ENCODE measurements at places on chromosomes 6 and 20. TPM values are rescaled to one million over a fixed set of nuclear protein-coding genes. Genes with fewer than 3 reads are reported as not detected.

GRCh38 chr6:82921258-82921657 is 144.4 kb downstream of the UBE3D start:
- no peak for DNase-seq
- no peaks in the 10 kb centered on the region for H3K36me3 ChIP-seq
- H3K4me1 ChIP-seq = no peaks in the 10 kb centered on the region

- no peaks in the 10 kb centered on the region for H3K27me3 ChIP-seq
- H3K4me1 ChIP-seq = no peaks in the 10 kb centered on the region
- no peak overlapping the region for H3K4me3 ChIP-seq
- no peak for DNase-seq
- no peak overlapping the region for H3K27ac ChIP-seq
Observed at GRCh38 chr6:3764516-3765335, 13.2 kb upstream of the PXDC1 start.

GRCh38 chr20:61900011-61900944 is 165.4 kb downstream of the TAF4 start:
- peaks cover 45% of the 10 kb centered on the region for H3K27me3 ChIP-seq
- H3K4me3 ChIP-seq = no peak overlapping the region
- no peak for DNase-seq
- no peaks in the 10 kb centered on the region for H3K36me3 ChIP-seq

GRCh38 chr20:45835825-45836224 is 2.2 kb downstream of the SNX21 start:
- H3K36me3 ChIP-seq = no peaks in the 10 kb centered on the region
- peak overlapping the region; percentile 75 for H3K4me3 ChIP-seq
- no peaks in the 10 kb centered on the region for H3K27me3 ChIP-seq
- DNase-seq = peak; percentile 59

DNA sequence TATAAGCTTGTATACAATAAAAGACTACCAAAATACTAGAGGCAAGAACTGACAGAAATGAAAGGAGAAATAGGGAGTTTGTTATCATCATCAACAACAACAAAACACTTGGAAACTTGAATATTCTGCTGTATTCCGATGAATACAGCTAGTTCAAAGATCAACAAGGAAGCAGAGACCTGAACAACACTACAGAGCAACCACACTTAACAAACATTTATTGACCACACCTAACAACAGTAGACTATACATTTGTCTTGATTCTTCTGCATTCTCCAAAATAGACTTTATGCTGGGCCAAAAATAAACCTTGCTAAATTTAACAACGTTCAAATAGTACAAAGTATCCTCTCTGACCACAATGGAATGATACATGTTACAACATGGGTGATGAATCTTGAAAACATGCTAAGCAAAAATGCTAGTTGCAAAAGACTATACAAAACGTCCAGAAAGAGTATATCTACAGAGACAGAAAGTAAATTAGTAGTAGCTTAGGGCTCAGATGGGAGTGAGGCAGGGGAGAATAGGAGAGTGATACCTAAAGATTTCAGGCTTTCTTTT is 39.1 kb upstream of the PAK5 start:
- H3K4me3 ChIP-seq = no peak overlapping the region
- DNase-seq = no peak
- no peak overlapping the region for H3K27ac ChIP-seq
- no peaks in the 10 kb centered on the region for H3K36me3 ChIP-seq
- no peaks in the 10 kb centered on the region for H3K27me3 ChIP-seq

- no peak overlapping the region for H3K27ac ChIP-seq
- H3K36me3 ChIP-seq = no peaks in the 10 kb centered on the region
- peaks cover 19% of the 10 kb centered on the region for H3K4me1 ChIP-seq
- no peaks in the 10 kb centered on the region for H3K27me3 ChIP-seq
Observed at GRCh38 chr20:32509639-32510066, 75.5 kb downstream of the NOL4L start.

DNA sequence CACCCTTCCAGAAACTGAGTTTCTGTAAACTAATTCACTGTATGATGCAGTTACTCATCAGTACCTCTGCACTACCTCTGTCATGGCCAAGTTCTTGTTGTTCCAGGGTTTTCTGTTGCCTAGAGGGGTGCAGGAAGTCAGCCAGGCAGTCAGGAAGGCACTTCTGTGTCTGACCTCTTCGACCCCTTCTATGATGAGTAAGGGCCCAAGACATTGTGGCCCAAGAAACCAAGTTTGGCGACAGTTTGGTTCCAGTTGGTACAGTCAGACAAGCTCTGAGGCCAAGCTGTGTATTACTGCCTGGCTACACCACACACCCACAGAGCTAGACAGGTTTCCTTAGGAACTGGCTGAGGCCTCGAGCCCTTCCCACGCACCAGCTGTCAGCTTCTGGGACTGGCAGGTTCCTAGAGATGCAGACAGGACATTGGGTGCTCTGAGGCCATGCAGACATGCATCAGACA is 41.2 kb downstream of the TRAF3IP2 start:
- H3K4me3 ChIP-seq = no peak overlapping the region
- H3K36me3 ChIP-seq = no peaks in the 10 kb centered on the region
- peaks cover 45% of the 10 kb centered on the region for H3K4me1 ChIP-seq

DNA sequence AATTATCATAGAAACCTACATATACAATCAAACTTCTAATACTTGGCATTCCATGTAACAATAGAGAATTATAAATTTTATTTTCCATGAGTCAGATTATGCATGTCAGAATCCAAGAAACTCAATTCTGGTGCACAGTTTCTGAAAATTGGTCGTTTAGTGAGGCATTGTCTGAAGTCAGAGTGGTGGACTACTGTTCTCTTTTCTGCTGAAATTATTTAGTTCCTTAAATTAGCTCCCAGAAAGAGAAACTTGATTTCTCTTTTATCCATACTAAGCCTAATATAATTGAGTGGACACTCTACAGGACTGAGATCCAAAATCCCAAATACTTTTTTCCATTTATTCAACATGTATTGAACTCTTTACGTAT is 265.5 kb downstream of the ALDH8A1 start:
- no peak overlapping the region for H3K4me3 ChIP-seq
- H3K4me1 ChIP-seq = no peaks in the 10 kb centered on the region
- no peak overlapping the region for H3K27ac ChIP-seq
- H3K27me3 ChIP-seq = no peaks in the 10 kb centered on the region

DNA sequence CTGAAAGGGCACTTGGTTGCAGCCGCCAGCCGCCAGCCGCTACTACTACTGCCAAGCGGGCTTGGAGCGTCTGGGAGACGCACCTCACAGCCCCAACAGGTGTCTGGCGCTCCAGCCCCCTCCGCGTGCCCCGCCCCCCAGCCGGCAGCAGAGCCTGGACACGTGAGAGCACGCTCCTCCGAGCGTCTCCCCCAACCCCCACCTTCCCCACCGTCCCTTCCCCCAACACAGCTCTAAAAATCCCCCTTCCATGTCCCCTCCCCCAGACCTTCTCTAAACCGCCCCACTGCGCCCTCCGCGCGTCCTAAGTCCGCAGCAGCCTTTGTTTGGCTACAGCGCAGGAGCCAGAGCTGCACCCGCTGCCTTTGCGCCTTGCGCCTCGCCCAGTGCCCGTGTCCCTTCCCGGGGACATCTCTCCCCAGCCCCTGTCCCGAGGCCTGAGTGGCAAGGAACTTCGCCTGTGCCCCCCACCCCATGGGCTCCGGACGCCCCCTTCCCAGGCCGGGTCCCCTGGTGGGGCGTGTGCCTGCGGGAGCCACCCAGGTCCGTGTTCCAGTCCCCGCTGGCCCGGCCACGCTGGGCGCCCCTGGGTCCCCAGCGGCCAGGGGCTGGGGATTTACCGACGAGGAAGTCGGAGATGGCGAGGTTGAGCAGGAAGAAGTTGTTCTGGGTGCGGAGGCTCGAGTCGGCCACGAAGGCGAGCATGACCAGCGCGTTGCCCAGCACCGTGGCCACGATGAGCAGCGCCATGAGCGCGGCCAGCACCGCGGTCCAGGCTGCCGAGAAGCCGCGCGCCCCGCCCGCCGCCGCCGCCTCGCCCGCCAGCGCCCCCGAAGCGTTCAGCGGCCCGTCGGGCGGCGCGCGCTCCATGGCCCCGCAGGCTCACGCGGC is 732 bp downstream of the HRH3 start:
- no peak overlapping the region for H3K4me3 ChIP-seq
- H3K4me1 ChIP-seq = peaks cover 16% of the 10 kb centered on the region
- H3K27ac ChIP-seq = no peak overlapping the region
- H3K36me3 ChIP-seq = no peaks in the 10 kb centered on the region
- H3K27me3 ChIP-seq = peaks cover 88% of the 10 kb centered on the region
- no peak for DNase-seq

DNA sequence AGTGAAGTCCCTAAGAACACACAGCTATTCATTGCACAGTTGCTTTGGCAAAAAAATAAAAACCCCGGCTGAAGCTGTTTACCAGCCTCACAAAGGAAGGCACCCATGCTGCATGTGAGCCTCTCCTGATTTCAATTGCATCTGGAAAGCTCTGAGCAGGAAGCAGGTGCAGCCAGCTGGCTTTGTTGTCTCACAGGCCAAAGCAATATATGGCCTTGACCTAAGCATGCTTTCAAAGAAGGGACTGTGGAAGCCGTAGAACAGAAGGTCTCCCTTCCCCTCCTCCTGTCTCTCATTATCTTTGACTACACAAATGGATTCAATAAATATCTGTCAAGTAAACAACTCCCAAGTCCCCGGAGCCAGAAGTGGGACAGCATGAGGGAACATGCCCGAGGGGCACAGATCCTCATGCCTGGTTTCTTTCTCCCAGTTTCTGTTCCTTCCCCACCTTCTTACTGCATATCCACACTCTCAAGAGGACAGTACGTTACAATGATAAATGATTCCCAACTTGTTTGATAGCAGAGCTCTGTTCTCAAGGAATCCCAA is 57.2 kb upstream of the PCSK2 start:
- H3K27me3 ChIP-seq = no peaks in the 10 kb centered on the region
- H3K36me3 ChIP-seq = no peaks in the 10 kb centered on the region
- H3K4me3 ChIP-seq = no peak overlapping the region

GRCh38 chr6:25278261-25278913 is 787 bp upstream of the CARMIL1 start:
- peak overlapping the region; percentile 71 for H3K4me3 ChIP-seq
- H3K27ac ChIP-seq = peak overlapping the region; percentile 84
- H3K36me3 ChIP-seq = no peaks in the 10 kb centered on the region
- peaks cover 19% of the 10 kb centered on the region for H3K4me1 ChIP-seq
- no peak for DNase-seq

DNA sequence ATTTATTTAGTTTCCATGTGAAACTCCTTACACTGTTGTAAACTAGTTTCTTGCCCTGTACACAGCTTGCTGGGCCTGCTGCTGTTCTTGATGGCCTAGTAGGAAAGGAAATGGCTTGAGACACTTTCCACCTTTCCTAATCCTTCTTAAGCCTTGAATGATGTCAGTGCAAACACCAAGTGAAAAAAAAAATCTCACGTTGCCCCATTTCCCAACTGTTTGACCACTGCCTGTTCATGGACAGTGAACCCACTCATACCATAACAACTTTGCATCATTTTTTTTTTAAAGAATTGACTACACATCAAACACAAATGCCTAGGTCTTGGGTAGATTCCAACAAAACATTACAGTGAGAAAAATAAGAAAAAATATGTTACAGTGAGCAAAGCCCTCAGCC is 653.6 kb upstream of the FLRT3 start:
- no peak for DNase-seq
- H3K4me1 ChIP-seq = no peaks in the 10 kb centered on the region
- no peak overlapping the region for H3K4me3 ChIP-seq
- H3K36me3 ChIP-seq = no peaks in the 10 kb centered on the region

GRCh38 chr6:20744911-20745557 is 210.8 kb downstream of the CDKAL1 start:
- H3K36me3 ChIP-seq = no peaks in the 10 kb centered on the region
- H3K27me3 ChIP-seq = no peaks in the 10 kb centered on the region
- no peak for DNase-seq
- no peak overlapping the region for H3K4me3 ChIP-seq

The MYB gene
- total RNA-seq = 0.13 TPM

The HUS1B gene
- 0.39 TPM for total RNA-seq

The STXBP5 gene
- total RNA-seq = 16.3 TPM

The MAP3K4 gene
- 30.2 TPM for total RNA-seq

The MATN4 gene
- total RNA-seq = 0.28 TPM

The SLX4IP gene
- 2.4 TPM for total RNA-seq

The HS3ST5 gene
- total RNA-seq = not detected

The HEY2 gene
- total RNA-seq = 34.3 TPM

The CENPW gene
- total RNA-seq = not detected

All from heart right ventricle (tissue), 16 donors.